ENCODE measurements at places on chromosomes 6 and 20. TPM values are rescaled to one million over a fixed set of nuclear protein-coding genes. Genes with fewer than 3 reads are reported as not detected.

KIAA0408 gene
- polyA plus RNA-seq = 15.4 TPM

SIM1 gene
- 7.8 TPM for polyA plus RNA-seq

RHAG gene
- polyA plus RNA-seq = 1.7 TPM

BPI gene
- polyA plus RNA-seq = 0.52 TPM

ARMC12 gene
- polyA plus RNA-seq = 0.67 TPM

RBPJL gene
- polyA plus RNA-seq = not detected

ENPP3 gene
- polyA plus RNA-seq = 0.52 TPM

CCN6 gene
- 0.28 TPM for polyA plus RNA-seq

ADGRF4 gene
- polyA plus RNA-seq = not detected

MAN1A1 gene
- 23.8 TPM for polyA plus RNA-seq

FAM162B gene
- 8.0 TPM for polyA plus RNA-seq

ZNF334 gene
- polyA plus RNA-seq = 11.8 TPM

LTA gene
- polyA plus RNA-seq = not detected

RIPPLY2 gene
- 0.23 TPM for polyA plus RNA-seq

PRL gene
- polyA plus RNA-seq = 0.67 TPM

ENPP4 gene
- polyA plus RNA-seq = 35.0 TPM

SASH1 gene
- 42.8 TPM for polyA plus RNA-seq

ENPP5 gene
- 3.9 TPM for polyA plus RNA-seq

OPRL1 gene
- polyA plus RNA-seq = 1.1 TPM

C6orf52 gene
- polyA plus RNA-seq = 1.5 TPM

SLC22A1 gene
- 0.77 TPM for polyA plus RNA-seq

SGK2 gene
- 0.90 TPM for polyA plus RNA-seq

LAMA2 gene
- 130 TPM for polyA plus RNA-seq

KLHDC3 gene
- polyA plus RNA-seq = 245 TPM

UST gene
- polyA plus RNA-seq = 5.8 TPM

RPP40 gene
- polyA plus RNA-seq = 13.2 TPM

GPX5 gene
- polyA plus RNA-seq = not detected

PAQR8 gene
- 4.9 TPM for polyA plus RNA-seq

SLC17A9 gene
- polyA plus RNA-seq = 1.7 TPM

PM20D2 gene
- polyA plus RNA-seq = 45.4 TPM

BACH2 gene
- 6.0 TPM for polyA plus RNA-seq

PSORS1C2 gene
- polyA plus RNA-seq = not detected

Data from hindlimb muscle (tissue), 1 donor.